ENCODE measurements at places on chromosomes 7 and 10. TPM values are rescaled to one million over a fixed set of nuclear protein-coding genes. Genes with fewer than 3 reads are reported as not detected.

- no peaks in the 10 kb centered on the region for H3K36me3 ChIP-seq
- H3K4me1 ChIP-seq, result no peaks in the 10 kb centered on the region
- H3K4me3 ChIP-seq, result no peak overlapping the region
- no peak for DNase-seq
Observed at GRCh38 chr10:22856444-22857074, 71.3 kb upstream of the ARMC3 start.

GRCh38 chr10:133474665-133475424 is 21.1 kb downstream of the SCART1 start:
- no peaks in the 10 kb centered on the region for H3K27me3 ChIP-seq
- H3K4me1 ChIP-seq, result no peaks in the 10 kb centered on the region
- no peak overlapping the region for H3K27ac ChIP-seq
- no peak overlapping the region for H3K4me3 ChIP-seq

Gene CALY
- not detected for total RNA-seq

- no peak overlapping the region for H3K27ac ChIP-seq
- no peaks in the 10 kb centered on the region for H3K36me3 ChIP-seq
- H3K4me3 ChIP-seq, result no peak overlapping the region
Observed at GRCh38 chr7:90225181-90225580, 13.6 kb downstream of the STEAP2 start.

GRCh38 chr7:88599528-88599927 is 160.0 kb upstream of the ZNF804B start:
- no peak overlapping the region for H3K4me3 ChIP-seq
- H3K27ac ChIP-seq, result no peak overlapping the region
- no peak for DNase-seq
- no peaks in the 10 kb centered on the region for H3K4me1 ChIP-seq
- no peaks in the 10 kb centered on the region for H3K36me3 ChIP-seq
- no peaks in the 10 kb centered on the region for H3K27me3 ChIP-seq

- H3K36me3 ChIP-seq, result no peaks in the 10 kb centered on the region
- no peaks in the 10 kb centered on the region for H3K4me1 ChIP-seq
- no peaks in the 10 kb centered on the region for H3K27me3 ChIP-seq
- H3K27ac ChIP-seq, result no peak overlapping the region
- DNase-seq, result no peak
- no peak overlapping the region for H3K4me3 ChIP-seq
Observed at GRCh38 chr10:93751832-93752231, 5.9 kb upstream of the LGI1 start.
